ENCODE measurements at places on chromosomes 16 and 17.

DNA sequence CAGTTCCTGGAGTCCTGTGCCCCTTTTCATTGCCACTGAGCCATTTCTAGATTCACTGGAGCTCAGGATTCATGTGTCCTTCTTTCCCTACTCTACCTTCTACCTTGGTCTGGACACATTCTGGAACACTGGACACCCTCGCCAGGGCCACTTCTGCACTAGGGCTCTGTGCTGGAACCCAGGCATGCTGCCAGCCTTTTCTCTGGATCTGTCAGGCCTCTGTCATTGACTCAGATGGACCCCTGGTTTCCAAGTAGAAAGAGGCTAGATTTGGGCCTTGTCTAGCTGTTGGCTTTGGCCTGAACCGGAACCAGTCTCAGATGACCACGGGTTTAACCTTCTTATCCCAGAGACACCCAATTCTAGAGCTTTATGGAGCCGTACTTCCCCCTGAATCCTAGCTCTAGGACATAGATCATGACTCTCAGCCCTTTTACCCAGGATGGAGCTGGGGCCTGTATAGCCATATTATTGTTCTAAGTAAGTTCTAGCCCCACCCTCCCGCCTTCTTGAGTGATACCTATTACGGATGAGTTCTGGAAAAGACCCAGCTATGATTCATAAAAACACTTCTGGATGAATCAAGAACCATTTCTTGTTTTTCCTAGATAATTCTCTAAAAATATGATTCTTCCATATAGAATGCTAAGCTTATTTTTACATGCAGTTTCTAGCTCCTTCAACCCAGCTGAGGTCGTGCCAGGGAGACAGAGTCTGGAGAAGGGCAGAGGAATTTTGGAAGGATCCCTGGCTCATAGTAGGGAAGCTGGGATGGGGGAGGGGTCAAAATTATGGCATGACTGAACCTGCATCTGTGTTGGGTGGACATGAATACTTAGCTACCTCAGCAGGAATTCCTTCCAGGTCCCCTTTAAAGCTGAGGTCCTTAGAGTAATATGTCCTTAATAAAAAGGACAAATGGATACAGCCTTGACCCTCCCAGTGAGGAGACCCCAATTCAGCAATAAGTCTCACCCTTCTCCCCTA lies 1.1 kb upstream of the CHRNB1 start:
- DNase-seq: no peak

GRCh38 chr16:68291227-68291626 lies 19.5 kb downstream of the SLC7A6OS start:
- DNase-seq: no peak

- no peak for DNase-seq
Measured at GRCh38 chr17:1180958-1181752, 1.4 kb upstream of the ABR start.

DNA sequence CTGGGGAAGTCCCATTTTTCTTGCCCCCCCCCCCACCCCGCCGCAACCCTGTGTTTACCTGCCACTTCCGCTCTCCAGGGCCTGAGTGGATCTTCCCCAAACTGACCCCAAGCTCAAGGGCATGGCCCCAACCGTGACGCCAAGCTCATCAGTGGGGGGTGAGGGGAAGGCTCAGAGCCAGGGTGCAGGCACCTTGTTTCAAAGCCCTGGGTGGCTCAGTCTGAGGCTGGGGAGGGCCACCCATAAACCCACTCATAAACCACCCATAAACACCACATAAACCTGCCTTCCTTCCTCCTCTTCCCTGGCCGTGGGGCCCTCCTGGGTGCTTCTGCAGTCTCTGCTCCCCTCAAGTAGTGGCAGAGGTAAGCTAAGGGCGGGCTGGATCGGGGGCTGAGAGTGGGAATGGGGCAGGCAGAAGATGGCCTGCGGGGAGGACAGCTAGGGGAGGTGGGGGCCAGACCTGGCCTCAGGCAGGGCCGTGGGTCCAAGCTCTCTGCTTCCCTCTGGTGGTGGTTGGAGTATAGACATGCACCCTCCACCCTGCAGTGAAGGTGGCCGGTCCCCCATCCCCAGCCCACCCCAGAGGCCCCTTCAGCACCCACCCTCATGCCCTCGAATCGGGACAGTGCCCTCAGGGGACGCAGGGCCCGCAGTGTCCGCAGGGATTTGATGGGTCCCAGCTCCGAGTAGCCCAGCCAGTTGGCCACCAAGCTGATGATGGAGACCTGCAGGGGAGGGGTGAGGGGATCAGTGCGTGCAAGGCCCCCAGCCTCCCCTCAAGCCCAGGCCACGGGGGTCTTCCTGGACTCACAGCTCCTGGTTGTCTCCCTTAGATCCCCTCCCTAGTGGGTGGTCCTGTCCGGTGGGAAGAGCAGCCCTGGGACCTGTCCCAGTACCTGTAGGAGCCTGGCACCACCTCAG lies 14.6 kb upstream of the CD79B start:
- DNase-seq: peak; percentile 26

DNA sequence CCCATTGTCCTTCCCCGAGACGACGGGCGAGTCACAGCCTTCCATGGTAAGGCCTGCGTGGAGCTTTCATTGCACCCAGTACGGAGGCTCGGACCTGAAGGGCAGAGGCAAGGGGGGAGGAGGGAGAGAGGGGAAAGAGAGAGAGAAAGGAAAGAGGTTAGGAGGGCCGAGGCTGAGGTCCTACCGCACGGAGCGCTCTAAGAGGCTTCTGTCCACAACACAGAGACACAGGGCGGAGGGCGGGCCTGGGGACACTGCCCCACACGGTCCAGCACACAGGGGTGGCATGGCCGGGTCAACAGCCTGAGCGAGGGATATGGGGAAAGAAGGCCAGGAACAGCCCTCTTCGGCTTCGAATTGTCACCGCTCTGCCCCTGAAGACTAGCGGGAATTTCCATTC lies 87.8 kb downstream of the ZFHX3 start:
- no peak for DNase-seq

DNA sequence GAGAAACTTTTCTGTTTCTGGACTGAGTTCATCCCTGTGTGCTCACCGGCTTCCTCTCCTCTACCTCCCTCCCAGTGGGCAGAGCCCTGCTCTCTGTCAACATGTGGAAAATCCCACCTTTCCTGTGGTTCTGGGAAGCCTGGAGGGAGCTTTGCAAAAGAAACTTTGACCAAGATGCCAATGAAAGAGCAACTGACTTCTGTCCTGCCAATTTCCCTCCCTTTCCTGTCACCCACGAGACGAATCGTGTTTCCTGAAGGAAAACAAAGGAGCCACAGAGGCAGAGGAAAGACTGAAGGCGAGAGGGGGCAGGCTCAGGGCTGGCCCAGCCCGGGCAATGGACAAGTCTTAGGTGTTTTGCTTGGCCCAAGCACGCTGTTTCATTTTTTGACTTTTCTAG lies 82.8 kb downstream of the PLCG2 start:
- DNase-seq: no peak

- DNase-seq: no peak
Measured at GRCh38 chr17:78993981-78994671, 14.4 kb upstream of the LGALS3BP start.

DNA sequence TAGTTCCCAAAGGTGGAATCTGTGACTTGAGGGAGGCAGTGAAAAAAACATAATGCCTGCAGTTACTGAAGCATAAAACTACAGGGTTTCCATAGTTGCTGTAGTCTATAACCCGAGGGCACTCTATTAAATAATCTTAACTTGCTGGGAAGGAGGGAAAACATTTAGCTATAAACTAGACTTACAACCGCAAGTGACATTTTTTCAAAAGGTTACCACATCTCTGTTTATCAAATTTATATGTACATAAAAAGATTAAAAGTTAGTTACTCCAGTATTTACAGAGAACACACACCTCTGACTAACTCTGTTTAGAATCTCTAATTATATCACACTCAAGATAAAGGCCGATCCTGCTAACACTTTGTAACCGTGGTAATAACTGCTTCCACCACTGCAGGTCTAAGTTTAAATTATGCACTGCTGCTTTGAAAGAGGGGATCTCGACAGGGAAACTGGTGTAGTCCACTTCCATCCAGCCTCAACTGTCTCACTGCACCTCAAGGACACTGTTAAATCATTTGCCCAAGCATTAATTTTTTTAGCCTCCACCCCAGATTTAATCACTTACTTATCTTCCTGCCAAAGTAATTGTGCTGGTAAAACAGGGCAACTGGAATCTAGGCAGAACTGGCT lies 14.6 kb downstream of the KCNJ16 start:
- no peak for DNase-seq

Data from NCI-H345 (cell line).